ENCODE measurements at places on chromosomes 4 and X. TPM values are rescaled to one million over a fixed set of nuclear protein-coding genes. Genes with fewer than 3 reads are reported as not detected.

CXCL6 gene
- total RNA-seq, result not detected

RS1 gene
- total RNA-seq, result not detected

TMEM150C gene
- 0.36 TPM for total RNA-seq

MND1 gene
- 3.3 TPM for total RNA-seq

GABRA4 gene
- 1.8 TPM for total RNA-seq

RTL5 gene
- total RNA-seq, result 0.90 TPM
